ENCODE measurements at places on chromosomes 11 and 22.

DNA sequence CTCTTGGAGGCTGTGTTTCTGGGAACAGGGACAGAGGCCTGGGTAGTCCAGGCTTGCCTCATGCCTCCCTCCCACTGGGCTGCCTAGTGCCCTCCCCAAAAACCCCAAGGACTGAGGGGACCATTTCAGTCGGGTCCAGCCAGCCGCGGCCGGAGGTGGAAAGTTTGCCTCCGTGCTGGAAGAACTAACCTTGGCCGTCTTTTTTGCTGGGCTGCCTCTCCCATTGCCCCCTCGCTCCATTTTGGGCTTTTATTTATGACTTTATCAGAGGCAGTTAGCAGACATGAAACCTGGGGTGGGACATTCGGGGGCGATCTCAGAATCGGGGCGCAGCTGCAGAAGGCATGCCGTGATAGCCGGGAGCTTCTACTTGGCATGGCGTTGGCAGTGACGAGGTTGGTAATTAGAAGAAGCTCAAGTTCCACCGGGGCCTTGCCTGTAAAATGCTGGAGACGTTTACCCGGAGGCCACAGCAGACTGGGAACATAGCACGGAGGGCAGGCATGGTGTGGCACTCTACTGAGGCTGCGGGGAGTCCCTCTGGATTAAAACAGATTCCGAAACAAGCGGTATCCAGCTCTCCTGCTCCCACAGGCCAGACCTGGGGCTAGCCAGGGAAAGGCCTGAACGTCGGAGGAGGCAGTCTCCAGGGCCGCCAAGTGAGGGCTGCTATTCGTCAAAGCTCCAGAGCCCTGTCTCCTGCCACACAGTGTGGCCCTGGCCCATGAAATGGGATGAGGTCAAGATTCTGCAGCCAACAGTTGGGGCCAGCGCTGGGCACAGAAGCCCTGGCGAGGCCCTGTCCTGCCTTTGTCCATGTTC, 76.4 kb upstream of the PPARA start:
- no peak for DNase-seq

- DNase-seq: peak; percentile 88
Measured at GRCh38 chr11:64846998-64847666, 2.7 kb upstream of the CDC42BPG start.

DNA sequence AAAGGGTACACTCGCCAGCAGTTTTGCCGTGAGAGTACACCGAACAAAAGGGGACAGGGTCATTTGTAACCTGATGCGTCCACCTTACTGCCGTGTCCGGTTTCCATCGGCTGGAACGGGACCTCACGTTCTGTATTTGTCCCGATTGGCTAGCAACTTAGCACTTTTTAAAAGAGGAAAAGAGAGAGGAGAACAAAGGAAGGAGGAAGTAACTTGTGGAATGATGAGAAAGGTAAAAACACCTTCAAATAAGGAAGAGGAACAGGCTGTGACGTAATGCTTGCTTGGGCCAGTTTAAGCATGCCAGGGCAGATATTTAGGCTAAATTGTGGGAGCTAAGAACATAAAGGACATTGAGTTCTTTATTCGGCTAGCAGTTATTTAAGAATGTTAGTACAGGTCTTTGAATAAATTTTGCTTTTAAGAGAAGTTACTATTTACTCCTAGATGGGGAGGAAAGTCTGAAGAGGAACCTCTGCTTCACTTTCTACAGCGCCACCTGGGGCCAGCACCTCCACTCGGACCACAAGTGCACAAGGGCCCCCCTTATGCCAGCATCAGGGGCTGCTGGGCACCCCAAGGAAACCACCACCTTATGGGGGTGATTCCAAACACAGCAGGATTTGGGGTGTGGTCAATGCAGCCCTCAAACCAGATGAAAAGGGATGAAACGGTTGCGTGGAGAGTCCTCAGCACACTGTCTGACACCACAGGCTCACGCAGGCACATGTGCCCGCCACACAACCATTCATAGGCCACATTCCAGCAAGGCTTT, 5.8 kb downstream of the ARSA start:
- DNase-seq: no peak

GRCh38 chr11:77468527-77468926, 5.4 kb downstream of the PAK1 start:
- no peak for DNase-seq

DNA sequence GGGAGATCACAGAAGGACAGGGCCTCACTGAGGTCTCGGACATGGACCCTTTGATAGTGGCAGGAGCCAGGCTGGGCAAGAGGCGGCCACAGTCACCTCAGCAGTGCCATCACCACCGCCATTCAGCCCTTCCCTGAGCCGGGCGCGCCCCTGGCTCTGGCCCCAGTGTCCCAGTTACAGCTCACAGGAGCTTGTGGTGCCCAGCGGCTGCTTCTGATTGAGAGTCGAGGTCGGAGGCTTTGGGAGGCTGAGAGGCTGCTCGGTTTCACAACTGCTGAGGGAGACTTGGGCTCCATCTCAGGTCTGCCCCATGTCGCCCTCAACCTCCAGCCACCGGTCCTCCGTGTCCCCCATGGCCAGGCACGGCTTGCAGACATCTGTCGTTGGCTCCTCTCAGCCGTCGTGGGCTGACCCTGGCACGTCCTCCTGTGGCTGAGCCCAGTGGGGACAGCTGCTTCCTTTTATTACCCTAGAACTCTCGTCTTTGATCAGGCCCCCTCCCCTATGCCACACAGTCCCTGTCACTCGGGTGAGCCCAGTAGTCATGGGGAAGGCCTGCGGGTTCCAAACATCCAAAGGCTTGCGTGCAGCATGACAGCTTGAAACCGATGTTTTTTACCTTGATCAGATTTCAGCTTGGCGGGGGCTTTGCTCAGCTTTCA, 28.4 kb upstream of the PPP6R3 start:
- DNase-seq: no peak

DNA sequence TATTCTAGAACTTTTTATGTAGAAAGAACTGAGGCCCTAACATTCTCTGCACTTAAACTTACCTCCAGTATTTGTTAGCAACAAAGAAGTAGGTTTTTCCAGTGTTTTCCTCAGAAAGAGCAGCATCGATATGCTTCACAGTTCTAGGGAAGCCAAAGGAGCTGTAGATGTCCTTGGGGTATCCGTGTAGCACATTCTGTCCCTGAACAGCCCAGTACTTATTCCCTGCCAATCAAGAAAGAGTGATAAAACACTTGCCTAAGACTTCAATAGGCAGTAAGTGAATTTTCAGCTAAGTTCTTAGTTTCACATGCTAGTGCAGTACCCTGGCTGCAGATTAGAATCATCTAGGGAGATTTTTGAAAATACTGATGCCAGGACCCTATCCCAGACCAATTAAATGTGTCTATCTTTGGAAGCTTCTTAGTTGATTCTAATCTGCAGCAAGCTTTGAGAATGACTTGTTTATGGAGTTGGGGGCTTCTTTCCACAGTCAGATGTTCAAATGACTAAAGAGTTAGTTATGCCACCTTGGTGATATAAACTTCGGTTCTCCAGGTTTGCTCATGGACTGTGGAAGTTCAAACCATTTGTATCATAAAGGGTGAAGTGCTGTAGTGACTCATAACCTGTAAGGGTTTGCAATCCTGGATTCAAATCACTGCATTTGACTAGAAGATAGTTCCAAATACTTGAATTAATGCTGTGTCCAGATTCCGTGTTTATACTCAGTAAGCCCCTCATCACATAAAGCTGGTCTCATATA, 6.5 kb downstream of the MMP1 start:
- DNase-seq: no peak

GRCh38 chr11:121482231-121483129, 29.7 kb upstream of the SORL1-AS1 start:
- DNase-seq: no peak

DNA sequence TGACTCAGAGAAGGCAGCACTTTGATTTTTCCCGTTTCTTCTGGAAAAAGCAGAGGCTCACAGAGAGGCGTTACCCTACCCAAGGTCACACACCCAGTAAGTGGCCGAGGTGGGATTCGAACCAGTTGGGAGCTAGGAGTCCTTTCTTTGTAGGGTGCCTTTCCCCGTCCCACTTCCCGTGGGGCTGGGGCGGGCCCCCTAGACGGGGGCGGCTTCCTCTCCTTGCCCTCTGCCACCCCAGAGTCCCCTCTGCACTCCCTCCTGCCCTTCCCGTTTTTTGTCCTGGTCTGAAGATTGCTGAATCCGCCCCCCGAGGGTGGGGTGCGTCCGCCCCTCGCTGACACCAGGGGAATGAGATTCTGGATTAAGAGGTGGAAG, 747 bp downstream of the TPCN2 start:
- DNase-seq: no peak

DNA sequence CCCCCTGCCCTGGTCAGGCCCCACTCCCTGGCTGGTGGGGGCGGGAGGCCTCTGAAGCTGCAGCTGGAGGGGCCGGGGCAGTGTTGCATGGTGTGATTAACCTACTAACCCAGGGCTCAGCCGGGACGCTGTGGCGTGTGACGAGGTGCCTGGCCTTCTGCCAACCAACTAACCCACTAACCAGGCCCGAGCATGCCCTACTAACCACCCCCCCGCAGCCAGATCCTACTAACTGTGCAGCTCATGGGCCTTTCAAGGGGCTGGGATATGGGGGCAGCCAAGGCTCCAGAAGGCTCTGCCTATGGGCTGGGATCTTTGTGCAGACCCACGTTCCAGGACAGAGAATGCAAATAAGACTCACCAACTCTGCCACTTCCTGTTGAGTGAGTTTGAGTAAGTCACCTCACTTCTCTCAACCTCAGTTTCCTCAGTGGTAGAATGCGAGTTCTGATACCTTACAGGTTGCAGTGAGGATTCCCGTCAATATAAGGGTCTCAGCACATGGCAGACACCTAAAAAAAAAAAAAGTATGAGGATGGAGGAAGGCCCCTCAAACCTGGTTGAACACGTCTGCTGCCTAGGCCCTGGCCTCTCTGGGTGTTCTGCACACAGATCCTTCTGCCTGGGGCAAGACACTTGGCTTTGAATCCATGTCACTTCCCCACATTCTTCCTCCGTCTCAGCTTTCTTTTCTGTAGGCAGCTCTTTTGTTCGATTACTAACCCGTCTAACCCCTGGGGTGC, 14.1 kb downstream of the MIAT start:
- no peak for DNase-seq

- DNase-seq: peak; percentile 34
Measured at GRCh38 chr11:20131788-20132666, 28.2 kb downstream of the DBX1 start.

GRCh38 chr11:133693110-133693509, 152.2 kb downstream of the SPATA19 start:
- no peak for DNase-seq

DNA sequence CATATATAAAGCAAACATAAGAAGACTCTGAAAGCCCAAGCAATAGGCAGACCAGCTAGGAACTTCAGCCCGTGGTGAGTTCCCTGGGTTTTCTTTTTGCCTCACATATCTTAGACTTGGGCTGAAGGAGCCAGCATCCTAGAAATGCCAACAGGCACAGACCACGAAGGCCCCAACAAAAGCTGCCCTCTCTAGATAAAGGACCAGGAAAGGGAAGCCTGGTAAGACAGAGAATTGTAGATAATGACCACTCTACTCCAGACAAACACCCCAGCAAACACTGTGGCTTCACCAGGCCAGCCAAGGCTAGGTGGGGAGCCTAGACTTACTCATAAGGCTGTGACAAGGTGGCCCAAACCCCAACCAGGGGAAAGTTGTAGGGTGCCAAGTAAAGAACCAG, 11.2 kb downstream of the GAL start:
- no peak for DNase-seq

DNA sequence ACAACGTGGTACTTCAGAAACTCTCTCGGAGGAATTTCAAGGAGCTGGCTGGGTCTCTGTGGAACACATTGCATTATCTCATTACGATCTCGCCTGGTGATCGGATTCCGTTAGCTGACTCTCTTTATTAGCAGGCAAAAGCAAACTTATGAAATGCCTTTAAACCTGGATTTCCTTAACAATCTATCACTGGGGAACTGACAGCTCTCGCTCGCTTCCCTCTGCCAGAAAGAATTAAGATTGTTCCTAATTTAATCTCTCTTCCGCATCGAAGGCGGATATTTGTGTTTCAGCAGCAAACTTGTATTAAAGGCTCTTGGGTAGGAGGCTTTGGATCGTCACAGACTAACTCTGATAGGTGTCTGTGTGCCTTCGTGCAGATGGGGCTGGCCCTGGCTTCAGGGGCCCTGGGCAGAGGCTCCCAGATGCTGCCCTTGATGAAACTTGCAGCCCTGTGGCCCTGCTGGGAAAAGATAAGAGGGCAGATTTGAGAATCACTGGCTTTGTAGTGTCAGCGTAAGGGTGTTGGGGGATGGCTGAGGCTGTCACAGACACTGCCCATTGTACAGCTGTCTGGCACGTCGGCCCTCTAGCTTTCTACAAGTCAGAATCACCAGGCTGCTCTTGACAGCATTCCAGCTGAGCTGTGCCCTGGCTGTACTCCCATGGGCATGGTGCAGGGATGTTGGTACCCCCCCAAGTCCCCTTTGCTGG, 162.2 kb upstream of the NECTIN1 start:
- no peak for DNase-seq

DNA sequence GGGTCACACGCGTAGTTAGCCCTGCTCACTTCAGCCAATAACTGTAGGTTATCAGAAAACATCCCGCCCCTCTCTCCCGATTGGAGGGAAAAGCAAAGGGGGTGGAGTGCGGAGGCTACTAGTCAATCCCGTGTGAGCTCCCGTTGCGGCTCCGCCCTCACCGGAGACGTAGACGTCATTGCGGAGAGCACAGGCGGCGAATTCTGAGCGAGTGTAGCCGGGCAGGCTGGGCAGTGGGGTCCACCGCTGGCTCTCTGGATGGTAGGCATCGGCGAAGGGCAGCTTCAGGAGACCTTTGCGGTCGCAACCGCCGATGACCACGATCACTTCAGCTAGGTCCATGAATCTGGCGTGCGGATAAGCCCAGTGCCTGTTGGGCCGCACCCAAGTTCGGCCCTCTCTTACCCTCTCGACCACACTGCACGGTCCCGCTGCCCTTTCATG, 4.7 kb downstream of the KLHL35 start:
- peak; percentile 78 for DNase-seq

GRCh38 chr11:86688398-86689179, 16.2 kb upstream of the ME3 start:
- DNase-seq: no peak

Data from NCI-H460 (cell line).